ENCODE measurements at places on chromosomes 6 and 20.

DNA sequence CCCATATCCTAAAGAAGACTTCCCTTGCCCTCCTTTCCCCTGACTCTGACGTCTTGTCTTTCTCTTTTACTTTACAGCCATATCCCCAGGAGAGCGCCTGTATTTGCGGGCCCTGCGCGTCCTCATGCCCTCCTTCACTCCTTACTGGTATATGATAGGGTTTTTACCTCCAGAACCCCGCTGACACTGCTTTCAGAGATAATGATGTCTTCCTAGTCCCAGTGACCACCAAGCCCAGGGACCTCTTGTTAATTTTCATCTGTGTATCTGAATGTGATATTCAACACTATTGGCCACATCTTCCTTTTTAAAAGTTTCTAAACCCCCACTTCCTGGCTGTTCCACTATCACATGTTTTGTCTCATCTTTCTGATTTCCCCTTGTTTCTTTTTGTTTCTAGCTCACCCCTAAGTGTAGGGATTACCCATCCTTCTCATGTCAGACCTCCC is 102.0 kb downstream of the HIVEP1 start:
- DNase-seq: no peak

GRCh38 chr20:8339349-8339748 is 207.3 kb downstream of the PLCB1 start:
- no peak for DNase-seq

- DNase-seq: no peak
Observed at GRCh38 chr6:31927242-31927862, at the start of gene C2. Gene C2 (plus strand): TSS chr6:31927717. CDS start chr6:31927753, 36 bp downstream.

GRCh38 chr20:35226884-35227681 is 593 bp downstream of the MMP24 start:
- no peak for DNase-seq

GRCh38 chr6:4371207-4371921 is 236.0 kb upstream of the ECI2 start:
- no peak for DNase-seq

DNA sequence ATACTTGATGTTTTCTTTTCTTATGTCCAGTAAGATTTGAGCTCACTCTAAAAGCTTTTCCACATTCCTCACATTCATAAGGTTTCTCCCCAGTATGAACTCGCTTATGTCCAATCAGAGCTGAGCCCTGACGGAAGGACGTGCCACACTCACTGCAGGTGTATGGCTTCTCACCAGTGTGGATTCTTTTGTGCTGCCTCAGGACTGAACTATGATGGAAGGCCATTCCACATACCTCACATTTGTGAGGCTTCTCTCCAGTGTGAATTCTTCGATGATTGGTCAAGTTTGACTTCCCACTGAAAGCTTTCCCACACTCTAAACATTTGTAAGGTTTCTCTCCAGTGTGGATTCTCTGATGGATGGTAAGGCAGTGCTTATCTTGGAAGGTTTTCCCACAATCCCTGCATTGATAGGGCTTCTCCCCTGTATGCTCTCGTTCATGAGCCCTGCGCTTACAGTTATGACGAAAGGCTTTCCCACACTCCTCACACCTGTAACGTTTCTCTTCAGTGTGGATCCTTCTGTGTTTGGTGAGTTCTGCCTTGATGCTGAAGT is 9.9 kb downstream of the ZNF311 start:
- DNase-seq: no peak

All from stimulated activated CD8-positive, alpha-beta memory T cell treated with anti-CD3 and anti-CD28 coated beads, Interleukin-4, amount 100 ng/mL, for 1 hour (primary cell).